ENCODE measurements at places on chromosomes 1 and 21.

DNA sequence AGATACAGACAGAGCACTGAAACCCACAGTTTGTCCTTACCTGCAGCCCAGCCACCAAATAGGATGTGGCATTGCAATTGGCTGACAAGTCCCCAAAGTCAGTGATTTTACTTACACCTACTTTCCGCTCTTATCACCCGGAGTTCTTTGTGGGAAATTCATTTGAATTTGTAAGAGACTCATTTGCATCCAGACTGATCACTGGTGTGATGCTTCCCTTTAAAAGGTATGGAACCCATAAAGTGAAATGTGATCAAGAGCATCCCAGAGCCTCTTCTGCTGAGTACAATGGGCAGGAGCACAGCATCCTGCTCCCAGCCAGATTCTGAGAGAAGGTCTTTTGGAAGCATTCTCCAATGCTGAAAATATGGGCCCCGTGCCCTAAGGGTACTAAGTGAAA is 161.4 kb downstream of the DAB1 start:
- DNase-seq: no peak

DNA sequence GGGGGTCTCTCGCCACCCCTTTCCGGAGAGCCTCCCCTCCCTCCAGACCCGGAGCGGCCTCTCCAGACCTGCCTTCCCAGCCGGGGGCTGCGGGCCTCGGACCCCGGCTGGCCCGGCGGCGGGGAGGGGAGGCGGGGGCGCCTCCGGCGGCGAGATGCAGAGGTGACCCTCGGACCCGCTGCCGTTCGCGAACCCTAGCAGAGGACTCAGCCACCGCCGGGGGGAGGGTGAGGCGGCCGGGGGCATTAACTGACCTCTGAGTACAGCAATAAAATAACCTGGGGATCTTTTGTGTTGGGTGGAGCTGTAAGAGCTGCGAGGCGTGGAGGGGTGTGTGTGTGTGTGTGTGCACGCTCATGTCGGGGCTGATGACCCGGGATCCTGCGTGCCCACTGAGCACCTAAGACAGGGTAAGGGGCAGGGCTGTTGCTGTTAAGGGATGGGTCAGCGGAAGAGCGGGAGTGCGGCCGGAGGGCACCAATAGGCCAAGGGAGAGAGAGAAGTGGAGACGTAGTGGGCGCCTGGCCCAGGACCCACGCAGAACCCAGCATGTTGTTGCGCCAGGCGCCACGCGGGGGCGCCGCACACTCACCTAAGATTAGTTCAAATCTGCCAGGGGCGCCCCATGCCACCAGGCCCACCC is 6.3 kb downstream of the HAPLN2 start:
- DNase-seq: peak; percentile 57

GRCh38 chr1:208164609-208165008 is 79.6 kb downstream of the PLXNA2 start:
- no peak for DNase-seq

DNA sequence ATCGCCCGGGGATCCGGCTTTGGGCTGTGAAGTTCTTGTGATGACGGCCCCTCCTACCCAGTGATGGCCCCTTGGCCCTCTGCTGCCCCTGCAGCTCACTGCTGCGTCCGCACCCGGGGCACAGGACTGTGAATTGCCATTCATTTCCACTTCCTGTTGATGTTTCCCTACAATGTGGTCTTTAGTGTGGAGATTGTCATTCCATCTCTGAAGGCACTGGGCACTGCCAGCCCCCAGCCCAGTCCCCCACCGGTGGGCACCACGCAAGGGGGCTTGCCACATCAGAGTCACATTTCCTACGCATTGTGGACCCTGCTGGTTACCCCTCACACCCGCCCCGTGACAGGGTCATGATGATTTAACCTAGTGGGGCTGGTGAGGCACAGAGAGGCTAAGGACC is 2.5 kb upstream of the MX2 start:
- DNase-seq: no peak

- no peak for DNase-seq
These were observed 79.7 kb upstream of the CACYBP start for GRCh38 chr1:174920093-174920492.

DNA sequence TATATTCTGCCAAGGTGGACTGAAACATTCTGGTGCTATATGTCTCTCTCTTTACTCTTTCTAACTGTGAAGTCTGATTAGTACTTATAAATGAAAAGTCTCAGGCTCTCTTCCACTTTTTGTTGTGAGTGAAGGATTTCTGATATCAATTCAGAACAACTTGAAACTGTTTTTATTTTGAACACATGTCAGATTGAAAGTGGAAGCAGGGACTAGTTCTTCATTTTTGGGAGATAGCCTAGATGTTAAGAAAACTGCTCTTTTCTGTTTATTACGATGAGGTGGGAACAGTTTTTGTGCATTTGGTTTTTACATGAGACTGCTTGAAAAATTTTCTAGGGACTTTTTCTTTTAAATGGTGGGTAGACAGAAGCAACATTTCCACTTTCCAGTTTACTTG is 14.5 kb upstream of the GBP3 start:
- DNase-seq: no peak

GRCh38 chr1:147504801-147505311 is 36.4 kb upstream of the BCL9 start:
- DNase-seq: no peak

DNA sequence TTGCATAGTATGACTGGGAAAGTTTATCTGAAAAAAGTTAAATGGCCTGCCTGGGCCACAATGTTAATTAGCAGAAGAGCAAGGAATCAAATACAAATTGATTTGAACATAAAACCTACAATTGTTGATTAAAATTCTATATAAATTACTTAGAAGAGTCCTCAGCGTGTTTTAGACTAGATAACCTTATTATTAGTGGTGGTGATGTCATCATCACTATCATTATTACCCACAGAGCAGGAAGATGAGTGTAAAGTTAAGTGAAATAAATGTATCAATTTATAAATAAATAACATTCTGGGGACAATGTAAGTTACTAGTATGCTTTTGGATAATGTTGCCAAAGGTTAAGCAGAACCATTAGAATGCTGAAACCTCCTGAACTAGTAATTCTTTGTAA is 46.1 kb downstream of the RBM11 start:
- DNase-seq: no peak

DNA sequence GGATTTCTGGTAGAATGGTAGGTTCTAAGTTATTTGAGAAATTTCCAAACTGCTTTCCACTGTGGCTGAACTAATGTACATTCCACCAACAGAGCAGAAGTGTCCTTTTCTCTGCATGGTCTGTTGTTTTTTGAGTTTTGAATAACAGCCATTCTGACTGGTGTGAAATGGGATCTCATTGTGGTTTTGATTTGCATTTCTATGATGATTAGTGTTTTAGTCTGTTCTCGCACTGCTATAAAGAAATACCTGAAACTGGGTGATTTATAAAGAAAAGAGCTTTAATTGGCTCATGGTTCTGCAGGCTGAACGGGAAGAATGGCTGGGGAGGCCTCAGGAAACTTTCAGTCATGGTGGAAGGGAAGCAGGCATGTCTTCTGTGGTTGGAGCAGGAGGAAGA is 80.3 kb downstream of the SDCCAG8 start:
- DNase-seq: no peak
